Activated CD4-positive, alpha-beta T cell treated with anti-CD3 and anti-CD28 coated beads, Interleukin-2, amount 10 ng/mL, durations not matched to agents 24 days and 14 days (primary cell): ENCODE measurements at places on chromosomes 16 and 17. TPM values are rescaled to one million over a fixed set of nuclear protein-coding genes. Genes with fewer than 3 reads are reported as not detected.
A peak's percentile ranks its signal among the peaks of the same experiment; 100 is the strongest.

The WIPI1 gene
- total RNA-seq: 9.1 and 9.5 TPM in 2 replicates

The ABCA6 gene
- total RNA-seq: not detected in 2 replicates

The TTYH2 gene
- total RNA-seq: 7.8 and 8.1 TPM in 2 replicates

DNA sequence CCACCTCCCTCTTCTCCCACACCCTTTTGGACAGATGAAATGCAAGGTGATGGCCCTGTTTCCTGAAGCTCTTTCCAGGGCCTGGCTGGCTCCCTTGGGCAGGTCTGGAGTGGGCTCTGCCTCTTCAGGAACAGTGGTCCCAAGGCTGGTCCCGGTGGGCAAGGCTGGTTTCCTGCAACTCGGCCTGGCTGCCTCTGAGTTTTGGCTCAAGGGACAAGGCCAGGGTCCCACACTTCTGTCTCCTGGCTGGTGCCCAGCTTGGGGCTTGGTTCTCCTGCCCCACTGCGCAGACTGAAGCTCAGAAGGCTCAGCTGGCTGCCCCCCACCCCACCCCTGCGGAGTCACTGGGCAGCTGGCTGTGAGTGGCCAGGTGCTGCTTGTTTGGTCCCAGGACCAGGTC is 3.8 kb upstream of the ACTG1 start:
- no peak for DNase-seq

GRCh38 chr16:30355954-30356308 is 823 bp upstream of the CD2BP2 start:
- DNase-seq: peak; percentile 76

- no peak for DNase-seq
Observed at GRCh38 chr17:73632513-73632912, 11.7 kb downstream of the SDK2 start.

- no peak for DNase-seq
Observed at GRCh38 chr16:69107316-69107962, 2.0 kb downstream of the HAS3 start.

DNA sequence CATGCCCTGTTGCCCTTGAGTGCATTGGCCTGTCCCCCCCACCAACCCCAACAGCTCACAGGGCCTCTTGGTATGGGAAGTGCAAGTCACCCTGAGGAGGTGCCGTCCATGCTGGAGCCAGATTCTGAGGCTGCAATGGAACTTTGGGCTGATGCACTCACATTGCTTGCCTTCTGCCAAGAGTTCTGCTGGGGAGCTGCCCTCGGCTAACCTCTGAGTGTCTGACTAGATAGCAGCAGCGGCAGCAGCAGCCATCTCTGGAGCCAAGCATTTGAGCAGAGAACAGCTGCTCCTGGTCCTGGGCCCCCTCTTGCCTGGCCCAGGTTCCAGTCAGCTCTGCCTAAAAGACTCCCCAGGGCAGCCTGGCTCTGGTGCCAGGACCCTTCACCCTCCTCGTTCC is 61.5 kb downstream of the GNAO1 start:
- no peak for DNase-seq
